ENCODE measurements at places on chromosomes 2 and 18. TPM values are rescaled to one million over a fixed set of nuclear protein-coding genes. Genes with fewer than 3 reads are reported as not detected.

COL6A3 gene
- 346 TPM for total RNA-seq

- no peak for DNase-seq
These were observed 131.6 kb upstream of the DLGAP1 start for GRCh38 chr18:4586731-4587130.

DNA sequence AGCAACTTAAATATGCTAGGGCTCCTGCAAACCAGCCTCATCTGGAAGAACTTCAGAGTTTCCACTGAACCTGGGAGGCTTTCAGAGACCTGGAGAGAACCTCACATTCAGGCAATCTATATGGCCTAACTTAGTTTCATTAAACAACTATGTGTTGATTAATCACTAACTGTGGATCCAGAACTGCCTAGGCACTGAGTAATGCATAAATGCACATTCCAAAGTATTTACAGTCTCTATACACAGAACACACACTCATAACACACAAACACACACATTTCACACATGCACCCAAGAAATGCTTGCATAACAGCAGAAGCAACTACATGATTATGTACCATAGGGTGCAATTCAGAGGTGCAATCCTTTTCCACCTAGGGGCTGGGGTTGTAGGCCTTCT, 552.8 kb downstream of the BCL11A start:
- DNase-seq: no peak

DNA sequence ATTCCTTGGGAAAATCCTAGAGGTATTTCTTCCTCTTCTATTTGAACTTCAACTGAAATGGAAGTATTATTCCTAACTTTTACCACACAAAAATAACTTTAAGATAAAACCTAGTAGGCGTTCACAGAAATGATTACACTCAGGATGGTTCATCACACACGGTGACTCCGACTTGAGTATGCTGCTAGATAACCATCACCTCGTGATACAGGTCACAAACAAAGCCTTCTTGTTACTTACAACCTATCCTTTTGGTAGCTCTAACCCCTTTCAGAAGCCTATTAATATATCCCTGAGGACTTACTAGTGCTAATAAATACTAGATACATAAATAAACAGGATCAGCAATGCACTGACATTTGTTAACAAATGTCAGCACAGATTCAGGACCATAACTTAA, 101.0 kb upstream of the DNER start:
- no peak for DNase-seq

- DNase-seq: no peak
These were observed 246.6 kb downstream of the FHOD3 start for GRCh38 chr18:36543991-36544725.

DNA sequence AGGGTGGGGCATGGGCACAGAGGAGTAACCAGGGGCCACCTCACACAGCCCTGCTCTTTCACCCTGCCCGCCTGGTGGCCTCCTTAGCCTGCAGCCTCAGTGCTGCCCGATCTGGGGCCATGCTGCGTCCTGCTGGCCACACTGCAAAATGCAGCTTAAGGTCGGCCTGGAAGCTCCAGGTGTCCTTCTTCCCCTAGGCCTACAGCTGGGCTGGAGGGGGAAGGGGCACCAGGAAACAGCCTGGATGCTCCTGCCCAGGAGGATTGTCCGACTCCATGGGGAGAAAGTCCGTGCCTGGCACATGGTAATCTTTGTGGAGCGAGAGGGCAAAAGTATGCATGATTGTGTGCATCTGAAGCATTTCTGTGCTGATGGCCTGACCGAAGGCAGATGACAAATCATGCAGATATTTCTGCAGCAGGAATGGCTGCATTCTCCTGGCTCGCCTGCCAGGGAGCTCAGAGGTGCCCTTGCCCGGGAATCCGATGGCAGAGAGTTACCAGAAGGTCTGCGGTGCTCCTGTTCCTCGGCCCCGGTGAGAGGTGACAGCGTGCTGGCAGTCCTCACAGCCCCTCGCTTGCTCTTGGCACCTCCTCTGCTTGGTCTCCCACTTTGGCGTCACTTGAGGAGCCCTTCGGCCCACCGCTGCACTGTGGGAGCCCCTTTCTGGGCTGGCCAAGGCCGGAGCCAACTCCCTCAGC, 12.8 kb upstream of the ALPP start:
- peak; percentile 51 for DNase-seq

GRCh38 chr18:46387441-46388131, 269.4 kb downstream of the LOXHD1 start:
- DNase-seq: no peak

- no peak for DNase-seq
These were observed 166.1 kb upstream of the RAB6C start for GRCh38 chr2:129813404-129813803.

DNA sequence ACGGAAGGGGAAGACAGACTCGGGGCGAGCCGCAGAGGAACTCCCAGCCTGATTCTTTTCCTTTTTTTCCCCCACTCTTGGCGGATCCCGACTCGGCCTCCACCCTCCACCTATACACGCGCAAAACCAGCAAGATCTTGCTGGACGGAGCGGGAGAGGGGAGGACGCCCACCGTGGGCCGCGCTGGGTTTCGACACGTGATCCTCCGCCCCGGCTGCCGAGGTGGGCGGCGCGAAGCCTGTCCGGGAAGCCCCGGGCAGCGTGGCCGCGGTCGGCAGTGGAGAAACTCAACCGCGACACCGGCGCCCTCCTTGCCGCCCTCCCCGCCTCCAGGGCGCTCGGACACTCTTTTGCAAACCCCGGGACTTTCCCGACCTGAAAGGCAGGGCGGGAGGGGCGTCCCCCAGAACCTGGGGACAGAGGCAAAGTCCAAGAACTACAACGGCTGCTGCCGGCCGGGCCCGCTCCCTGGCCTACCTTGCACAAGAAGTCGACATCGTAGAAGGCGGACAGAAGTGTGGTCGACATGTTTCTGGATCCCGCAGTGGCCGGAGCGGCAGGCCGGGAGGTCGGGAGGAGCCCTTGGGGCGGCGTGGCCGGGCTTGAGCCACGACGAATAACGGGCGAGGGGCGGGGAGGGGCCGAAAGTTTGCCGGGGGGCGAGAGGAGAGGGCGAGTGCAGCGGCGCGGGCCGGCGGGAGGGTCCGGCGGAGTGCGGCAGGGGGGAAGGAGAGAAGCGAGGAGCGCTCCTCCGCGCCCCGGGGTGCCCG, 433 bp downstream of the ZFP36L2 start:
- peak; percentile 83 for DNase-seq

RTTN gene
- 18.2 TPM for total RNA-seq

DNA sequence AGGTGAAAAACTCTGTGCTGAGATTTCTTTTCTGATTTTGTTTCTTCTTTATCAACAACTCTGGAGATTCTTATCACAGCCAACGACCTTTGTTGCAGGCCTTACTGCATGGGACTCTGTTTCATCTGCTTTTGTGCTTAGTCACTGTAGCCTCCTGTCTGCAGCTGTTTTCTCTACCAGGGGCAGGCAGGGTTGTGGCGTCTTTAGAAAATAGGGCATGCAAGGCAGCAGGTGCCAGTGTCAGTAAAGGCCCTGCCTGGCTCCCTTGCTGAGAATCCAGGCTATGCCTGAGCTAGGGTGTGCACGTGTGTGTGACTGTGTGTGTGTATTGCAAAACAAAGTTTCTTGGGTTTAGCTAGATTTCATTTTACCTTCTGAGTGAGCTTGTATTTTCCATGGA, 14.6 kb upstream of the SLC9A2 start:
- DNase-seq: no peak

GRCh38 chr2:194700116-194700515, 956.9 kb upstream of the SLC39A10 start:
- DNase-seq: no peak

- DNase-seq: no peak
These were observed 54.8 kb upstream of the ZC3H15 start for GRCh38 chr2:186431306-186431705.

- DNase-seq: peak; percentile 86
These were observed 147.0 kb upstream of the ID2 start for GRCh38 chr2:8534729-8535468.

GRCh38 chr18:70672581-70672980, 383.7 kb downstream of the SOCS6 start:
- no peak for DNase-seq

DNA sequence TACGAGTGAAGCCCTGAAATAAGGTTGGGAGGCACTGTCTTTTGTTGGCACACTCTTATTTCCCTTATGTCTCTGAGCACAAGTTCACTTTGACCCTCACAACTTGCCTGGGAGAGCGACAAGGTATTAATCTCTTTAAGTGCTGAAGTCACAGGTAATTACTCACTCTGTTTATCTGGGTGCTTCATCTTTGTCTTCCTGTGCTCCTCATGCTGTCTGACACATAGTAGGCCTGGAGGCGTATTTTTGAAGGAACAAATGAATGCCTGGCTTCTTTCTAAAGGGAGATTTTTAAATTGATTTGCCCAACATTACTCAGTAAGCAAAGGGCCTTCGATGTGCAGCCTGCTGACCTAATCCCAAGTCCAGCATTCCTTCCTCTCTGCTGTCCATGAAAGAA, 507.1 kb upstream of the TNP1 start:
- no peak for DNase-seq

- DNase-seq: no peak
These were observed 88.2 kb upstream of the THUMPD2 start for GRCh38 chr2:39867268-39867667.

- no peak for DNase-seq
These were observed 41.4 kb upstream of the RNU4ATAC start for GRCh38 chr2:121489284-121489683.

- no peak for DNase-seq
These were observed 204.6 kb downstream of the SP3 start for GRCh38 chr2:173760553-173760952.

Data from sigmoid colon (tissue), 7 donors.